ENCODE measurements at places on chromosomes 4 and X. TPM values are rescaled to one million over a fixed set of nuclear protein-coding genes. Genes with fewer than 3 reads are reported as not detected.

DNA sequence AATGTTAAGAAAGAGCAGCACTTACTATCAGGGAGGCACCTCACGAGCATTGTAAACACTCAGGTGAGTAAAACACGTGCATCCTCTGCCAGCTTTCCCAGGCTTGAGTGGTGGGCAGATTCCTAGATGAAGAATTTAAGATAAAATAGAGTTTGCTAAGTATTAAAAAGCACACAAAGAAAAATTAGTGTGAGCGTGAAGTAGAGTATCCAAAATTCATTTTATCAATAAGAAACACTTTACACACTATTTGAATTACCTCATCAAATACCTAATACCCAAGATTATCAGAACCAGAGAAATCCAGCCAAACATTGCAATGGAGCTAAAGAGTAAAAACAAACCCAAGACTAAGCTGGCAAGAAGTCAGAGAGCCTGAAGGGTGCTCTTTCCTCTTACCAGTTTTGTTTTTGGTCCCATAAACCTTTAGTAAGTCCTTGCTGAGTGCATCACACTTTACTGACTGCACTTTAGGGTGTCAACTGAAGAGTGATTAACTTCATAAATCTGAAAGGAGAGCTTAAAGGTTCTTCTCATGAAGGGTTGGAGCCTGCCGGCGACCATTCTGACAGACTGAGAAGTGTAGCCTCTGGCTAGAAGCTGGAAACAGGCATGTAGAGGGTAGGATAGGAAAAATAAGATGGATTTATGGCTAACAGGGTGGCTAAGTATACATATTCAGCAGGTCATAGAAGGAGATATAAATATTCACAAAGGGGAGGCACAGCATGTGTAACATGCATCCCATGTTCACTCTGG, 151.1 kb downstream of the SLC7A11 start:
- DNase-seq, result no peak

DNA sequence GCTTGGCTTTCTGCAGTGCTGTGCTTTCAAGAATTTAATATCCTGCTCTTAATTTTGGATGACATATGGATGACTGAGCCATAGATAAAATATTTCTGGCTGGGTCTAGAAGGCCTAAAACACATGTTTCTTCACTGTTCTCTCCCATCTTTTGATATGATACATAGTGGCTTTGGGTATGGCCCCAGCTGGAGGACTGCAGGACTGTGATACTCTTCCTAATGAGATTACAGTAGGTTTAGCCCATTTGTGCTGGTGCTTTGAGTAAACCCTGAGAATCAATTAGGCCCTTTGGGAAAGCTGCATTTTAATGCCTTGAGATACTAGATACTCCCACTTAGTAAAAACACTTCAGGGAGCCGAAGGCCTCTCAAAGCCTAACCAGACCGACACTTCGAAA, 38.0 kb downstream of the KIT start:
- no peak for DNase-seq

Gene NOX1
- total RNA-seq, result not detected

- DNase-seq, result no peak
These were observed 8.7 kb upstream of the PPP3CA start for GRCh38 chr4:101355767-101356702.

DNA sequence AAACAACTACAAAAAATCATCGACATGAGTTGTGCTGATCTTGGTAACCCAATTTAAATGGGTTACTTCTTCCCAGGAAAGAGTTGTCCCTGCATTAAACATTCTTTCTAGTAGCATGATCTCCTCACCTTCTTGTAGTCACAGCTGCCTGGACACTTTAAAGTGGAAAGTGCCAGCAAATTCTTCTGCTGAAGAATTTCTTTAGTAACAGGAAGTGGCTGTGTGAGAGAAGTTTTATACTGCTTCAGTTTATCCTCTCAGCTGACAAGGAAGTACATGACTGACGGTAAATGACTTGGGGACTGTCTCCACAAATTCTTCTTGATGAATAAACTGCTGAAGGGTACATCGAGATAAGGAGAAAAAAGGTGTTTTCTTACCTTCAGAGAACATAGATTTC, 18.2 kb upstream of the TNIP3 start:
- DNase-seq, result no peak

GRCh38 chrX:23013366-23013765, 13.6 kb downstream of the DDX53 start:
- no peak for DNase-seq

Gene AKAP4
- total RNA-seq, result not detected

GRCh38 chr4:61785761-61786160, 585.6 kb downstream of the ADGRL3 start:
- DNase-seq, result no peak

Gene SULT1B1
- total RNA-seq, result 0.99 TPM

DNA sequence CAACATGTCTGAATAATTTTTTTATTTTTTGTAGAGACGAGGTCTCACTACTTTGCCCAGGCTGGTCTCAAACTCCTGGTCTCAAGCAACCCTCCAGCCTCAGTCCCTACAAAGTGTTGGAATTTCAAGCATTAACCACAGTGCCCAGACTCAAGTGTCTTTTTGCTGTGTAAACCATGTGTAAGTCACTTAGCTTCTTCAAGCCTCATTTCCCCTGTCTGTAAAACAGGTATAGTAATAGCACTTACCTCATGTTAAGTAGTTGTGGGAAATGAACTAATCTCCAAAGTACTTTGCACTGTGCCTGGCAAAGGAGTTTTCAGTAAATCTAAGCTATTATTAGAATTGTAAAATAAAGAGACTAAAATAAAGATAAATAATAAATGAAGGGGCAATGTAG, 35.7 kb downstream of the STBD1 start:
- no peak for DNase-seq

Gene MAP3K15
- not detected for total RNA-seq

GRCh38 chr4:172750910-172751309, 417.7 kb upstream of the GALNT7 start:
- DNase-seq, result no peak

GRCh38 chr4:71029504-71029903, 36.1 kb downstream of the DCK start:
- no peak for DNase-seq

Gene CXCR3
- total RNA-seq, result 0.24 TPM

DNA sequence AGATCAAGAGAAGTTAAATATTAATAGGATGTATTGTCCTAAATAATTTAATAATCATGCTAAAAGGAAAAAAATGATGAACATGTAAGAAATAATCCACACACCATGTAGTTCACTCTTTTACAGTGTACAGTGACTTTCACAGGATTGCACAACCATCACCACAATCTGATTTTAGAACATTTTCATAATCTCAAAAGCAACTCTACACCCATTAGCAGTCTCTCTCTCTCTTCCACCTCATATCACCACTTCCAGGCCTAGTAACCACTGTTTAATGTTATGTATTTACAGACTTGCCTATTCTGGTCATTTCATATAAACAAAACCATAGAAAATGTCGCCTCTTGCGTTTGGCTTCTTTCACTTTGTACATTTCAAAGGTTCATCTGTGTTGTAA, 153.4 kb downstream of the FSTL5 start:
- no peak for DNase-seq

Gene NMU
- total RNA-seq, result not detected

DNA sequence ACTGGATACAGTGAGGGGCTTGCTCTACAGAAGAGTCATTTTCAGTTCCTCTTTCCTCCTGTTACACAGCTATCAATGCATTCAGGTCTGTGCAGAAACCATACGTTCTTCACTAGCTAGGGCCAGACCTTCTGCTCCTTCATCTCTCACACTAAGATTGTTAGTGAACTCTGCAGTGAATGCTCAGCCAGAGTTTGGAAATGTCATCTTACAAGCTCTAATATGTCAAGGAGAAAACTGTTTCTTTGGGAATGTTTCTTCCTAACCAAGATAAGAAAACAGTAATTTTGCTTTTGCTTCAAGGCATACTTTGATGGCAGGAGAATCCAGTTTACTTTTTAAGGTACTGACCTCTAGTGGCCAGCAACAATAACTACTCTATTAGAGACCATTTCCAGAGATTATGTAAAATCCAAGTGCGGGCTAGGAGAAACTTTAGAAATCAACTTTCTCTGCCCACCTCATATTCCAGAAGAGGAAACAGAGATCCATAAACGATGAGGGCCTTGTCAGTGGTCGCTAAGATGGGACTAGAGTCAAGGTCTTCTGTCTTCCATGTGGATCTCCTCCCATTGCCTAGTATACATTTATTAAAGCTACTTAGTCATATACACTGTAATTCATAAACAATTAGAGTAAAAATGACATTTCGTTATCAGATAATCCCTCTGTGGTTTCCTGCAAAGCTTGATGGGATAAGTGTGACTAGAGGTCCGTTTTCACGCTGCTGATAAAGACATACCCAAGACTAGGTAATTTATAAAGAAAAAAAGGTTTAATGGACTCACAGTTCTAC, 12.1 kb upstream of the CC2D2A start:
- no peak for DNase-seq

Gene MAPK10
- total RNA-seq, result 20.3 TPM

Gene XPNPEP2
- 2.0 TPM for total RNA-seq
